ENCODE measurements at places on chromosomes 6 and 20. TPM values are rescaled to one million over a fixed set of nuclear protein-coding genes. Genes with fewer than 3 reads are reported as not detected.

The SCRT2 gene
- total RNA-seq = not detected

The VGLL2 gene
- total RNA-seq = not detected

The BCAS1 gene
- 0.14 TPM for total RNA-seq

The RIPOR3 gene
- not detected for total RNA-seq

- DNase-seq = no peak
Measured at GRCh38 chr6:78896227-78896626, 28.9 kb downstream of the IRAK1BP1 start.

DNA sequence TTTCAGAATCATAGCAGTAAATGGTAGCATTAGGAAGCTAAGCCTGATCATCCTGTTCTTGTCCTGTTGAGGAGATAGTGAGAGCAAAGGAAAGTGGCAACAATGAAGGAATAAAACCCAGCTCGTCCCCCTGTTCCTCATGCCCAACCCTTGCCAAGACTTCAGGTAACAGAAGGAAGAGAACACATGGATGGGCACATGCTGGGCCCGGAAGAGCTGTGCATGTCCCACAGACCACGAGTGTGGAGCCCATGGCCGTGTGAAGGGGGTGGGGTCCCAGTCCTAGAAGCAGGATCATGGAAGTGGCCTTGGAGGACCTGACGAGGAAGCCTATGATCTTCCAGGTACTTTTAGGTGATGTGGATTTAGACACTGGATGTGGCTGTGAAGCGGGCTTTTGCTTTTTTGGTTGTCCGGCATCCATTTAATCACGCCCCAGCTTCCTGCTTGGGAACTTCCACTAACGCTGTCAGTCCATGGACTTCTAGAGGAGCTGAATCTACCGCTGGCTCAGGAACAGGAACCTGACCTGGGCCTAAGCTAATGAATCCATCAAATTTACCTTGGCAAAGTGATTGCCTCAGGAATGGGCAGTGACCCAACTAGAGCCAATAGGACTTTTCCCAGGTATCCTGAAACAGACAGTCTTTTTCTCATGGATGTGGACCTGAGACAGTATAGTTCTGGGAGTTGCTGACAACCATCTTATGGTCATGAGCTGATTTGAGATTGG, 79.3 kb upstream of the ARMC2 start:
- no peak for DNase-seq

DNA sequence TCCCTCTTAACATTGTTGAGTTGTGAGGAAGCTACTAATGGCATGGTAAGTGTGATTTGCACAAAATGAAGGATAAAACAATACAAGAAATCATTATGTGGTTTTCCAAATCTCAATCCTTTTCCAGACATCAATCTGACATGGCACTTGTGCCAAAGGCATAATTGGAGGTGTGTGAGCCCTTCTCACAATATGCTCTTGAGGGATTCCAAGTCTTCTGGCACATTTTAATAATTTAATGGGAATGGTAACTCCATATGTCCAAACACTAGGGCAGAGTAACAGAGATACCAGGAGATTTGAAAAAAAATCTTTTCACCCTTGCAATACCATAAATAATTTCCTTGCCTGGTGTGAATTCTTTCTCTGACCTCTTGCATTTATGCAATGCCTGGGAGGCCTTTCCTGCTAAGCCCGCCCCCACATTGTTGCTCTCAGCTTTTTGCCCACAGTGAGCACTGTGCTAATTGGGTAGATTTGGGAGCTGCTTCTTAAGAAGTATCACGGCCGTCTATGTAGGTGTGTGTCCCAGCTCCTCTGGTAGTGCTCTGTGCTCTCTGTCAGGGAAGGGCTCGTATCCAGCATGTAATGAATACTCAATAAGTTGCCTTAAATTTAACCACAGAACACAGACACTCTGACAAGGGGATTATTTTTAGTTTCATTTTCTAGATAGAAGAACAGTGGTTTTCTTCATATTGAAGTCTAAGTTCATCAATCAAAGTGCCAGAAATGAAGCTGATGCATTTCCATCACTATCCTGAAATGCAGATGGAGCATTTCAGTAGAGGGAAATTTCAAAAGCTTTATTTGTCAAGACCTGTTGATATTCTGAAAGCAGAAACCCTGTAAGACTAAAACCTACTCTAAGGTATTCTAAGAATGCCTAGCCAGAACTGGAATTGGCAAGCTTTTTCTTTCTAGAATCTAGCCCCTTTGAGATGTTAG, 54.4 kb upstream of the CEP85L start:
- DNase-seq = peak; percentile 59

DNA sequence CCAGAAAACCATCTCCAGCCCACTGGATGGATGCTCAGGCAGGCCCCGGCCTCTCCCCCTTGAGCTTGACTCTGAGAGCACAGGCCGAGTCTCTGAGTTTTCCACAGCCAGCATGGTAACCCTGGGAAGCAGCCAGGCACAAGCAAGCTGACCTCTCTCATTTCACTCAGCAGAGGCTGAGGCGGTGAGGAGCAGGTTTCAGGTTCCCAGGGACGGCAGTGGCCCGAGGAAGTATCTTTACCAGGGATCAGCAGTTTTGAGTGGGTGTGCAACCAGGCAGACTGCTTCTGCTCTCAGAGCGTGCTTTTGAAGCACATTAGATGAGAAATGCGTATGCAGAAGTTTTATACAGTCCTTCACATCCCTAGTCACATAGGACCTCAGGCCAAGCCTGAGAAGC, 12.6 kb downstream of the HCK start:
- no peak for DNase-seq

GRCh38 chr6:144305567-144305966, 20.4 kb downstream of the UTRN start:
- DNase-seq = no peak

DNA sequence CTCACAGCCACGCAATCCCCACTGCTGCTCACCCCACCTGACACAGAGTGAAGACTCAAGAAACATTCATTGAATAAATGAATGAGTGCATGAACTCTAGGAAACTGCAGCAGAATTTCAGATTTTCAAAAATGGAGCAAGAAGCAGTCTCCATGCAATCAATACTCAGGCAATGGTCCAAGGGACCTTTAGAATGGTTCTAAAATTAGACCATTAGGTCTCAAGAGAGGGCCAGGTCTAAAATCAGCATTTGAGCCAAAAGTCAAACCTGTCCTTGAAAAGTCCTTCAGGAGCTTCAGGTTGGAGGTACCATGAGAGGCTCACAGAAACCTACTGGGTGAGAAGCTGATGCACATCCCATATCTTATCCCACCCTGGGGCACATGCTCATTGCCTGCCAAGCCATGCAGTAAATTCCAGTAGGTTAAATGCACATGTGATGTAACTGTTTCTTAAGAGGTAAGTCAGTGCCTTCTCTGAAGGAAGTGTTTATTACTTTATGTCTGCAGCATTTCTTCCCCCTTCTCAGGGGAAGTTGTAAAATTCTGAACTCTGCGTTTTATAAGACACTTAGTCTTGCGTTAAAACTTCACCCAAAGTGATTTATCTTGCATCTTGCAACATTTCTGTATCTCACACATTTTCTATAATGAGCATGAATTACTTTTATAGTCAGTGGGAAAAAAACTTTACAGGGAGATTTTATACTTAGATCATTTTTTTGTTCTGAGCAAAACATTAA, 126.6 kb downstream of the ADAT2 start:
- no peak for DNase-seq

DNA sequence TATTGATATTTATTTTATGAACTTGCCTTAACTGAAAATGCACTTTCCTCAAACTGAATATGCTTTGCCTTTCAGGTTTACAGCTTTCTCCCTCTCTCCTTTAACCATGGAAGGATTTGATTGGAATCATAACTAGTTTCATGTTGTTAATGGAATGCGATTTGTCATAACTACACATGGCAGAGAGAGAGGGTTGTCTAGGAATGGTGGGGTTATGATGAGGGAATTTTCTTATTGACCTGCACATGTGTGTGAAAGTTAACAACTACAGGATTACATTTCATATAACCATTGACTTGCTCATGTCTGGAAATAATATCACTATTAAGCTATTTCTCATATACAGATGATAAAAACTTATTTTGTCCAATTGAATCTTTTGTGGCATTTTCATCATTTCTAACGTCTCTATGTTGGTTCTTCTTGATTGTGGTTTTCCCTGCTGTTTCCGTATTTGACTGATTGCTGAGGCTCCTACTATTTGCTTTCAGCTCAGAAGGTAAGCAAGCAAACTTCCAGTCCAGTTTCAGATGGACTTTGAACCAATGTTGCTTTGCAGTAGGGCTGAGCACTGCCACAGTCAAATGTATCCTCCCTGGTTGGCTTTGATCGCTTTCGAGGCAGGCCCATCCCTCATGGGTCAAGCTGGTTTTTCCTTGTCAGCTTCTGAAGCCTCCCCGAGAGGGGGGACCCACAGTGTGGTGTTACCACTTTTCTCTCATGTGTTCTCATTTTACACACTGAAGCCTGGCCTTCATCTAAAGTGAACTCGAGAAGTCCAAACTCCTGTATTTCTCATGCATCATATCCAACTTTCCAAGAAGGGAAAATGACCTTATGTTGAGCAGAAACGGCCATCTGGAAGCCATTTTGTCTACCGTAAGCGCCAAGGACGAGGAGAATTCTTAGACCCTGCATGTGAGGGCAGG, 7.6 kb upstream of the CCN2 start:
- no peak for DNase-seq

DNA sequence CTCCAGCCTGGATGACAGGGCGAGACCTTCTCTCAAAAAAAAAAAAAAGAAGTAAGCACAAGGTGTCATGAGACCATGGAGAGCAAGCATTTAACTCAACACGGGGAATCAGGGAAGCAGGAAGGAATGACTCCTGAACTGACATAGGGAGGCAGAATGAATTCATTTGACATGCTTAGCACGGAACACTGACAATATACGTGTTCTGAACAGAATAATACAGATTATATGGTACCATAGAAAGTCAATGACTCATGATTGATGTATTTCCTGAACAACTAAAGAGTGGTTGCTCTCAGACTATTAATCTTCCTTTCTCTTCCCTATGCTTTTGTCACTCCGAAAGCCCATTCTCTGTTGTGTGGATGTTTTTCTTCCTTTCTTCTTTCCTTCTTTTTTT, 20.7 kb upstream of the ASIP start:
- no peak for DNase-seq

- DNase-seq = no peak
Measured at GRCh38 chr6:50318536-50318935, 268.8 kb upstream of the DEFB112 start.

DNA sequence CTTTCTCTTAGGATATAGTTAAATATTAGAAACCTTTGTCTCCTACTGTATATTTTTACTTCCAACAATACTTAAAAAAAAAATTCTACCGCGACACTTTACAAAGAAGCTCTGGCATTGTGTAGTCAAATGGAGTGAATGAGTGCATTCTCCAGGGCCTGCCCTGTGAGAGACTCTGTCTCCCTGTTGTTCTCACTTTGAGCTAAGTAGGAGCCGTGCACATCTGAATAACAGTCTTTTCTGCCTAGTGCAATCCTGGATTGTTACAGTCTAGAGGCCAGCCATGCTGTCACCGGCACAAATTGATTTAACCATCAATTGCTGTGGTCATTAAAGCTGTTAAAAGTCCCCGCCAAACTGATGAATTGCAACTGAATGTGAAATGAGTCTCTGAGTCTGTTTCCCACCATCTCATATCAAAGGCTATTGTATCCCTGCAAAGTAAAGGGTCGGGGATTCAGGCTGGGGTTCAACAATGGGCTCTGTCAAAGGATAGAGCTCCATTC, 156.0 kb downstream of the RFPL4B start:
- DNase-seq = no peak

DNA sequence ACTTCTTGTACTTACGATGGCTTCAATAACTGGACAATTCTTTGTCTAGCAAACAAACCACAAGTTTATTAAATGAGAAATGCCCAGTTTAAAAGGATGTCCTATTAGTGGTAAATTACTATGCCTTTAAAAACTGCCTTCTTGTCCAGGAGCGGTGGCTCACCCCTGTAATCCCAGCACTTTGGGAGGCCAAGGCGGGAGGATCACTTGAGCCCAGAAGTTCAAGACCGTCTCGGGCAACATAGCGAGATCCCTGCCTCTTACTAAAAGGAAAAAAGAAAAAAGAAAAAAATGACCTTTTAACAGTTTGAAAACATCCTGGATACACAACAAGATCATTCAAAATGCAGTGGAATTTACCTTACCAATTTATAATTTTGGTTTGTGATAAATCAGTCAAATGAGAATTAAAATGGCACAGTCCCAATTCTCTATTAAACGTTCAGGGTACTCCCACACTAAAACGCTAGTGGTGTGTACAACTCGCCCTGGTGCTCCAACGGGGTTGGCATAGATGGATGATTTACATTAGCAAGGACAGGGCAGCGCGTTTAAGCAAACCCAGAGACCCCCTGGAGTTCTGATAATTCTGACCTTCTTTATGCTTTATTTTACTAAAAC, 2.3 kb downstream of the ZBTB2 start:
- DNase-seq = no peak

Measured in activated CD8-positive, alpha-beta memory T cell treated with anti-CD3 and anti-CD28 coated beads, Interleukin-2, amount 10 ng/mL, durations not matched to agents 7 days and 5 days (primary cell).